ENCODE measurements at places on chromosomes 5 and 9.

- H3K36me3 ChIP-seq: peaks cover 1% of the 10 kb centered on the region
- H3K27me3 ChIP-seq: no peaks in the 10 kb centered on the region
- H3K27ac ChIP-seq: no peak overlapping the region
- H3K4me1 ChIP-seq: no peaks in the 10 kb centered on the region
- no peak for DNase-seq
Measured at GRCh38 chr9:108271646-108272348, 584.0 kb downstream of the ACTL7B start.

DNA sequence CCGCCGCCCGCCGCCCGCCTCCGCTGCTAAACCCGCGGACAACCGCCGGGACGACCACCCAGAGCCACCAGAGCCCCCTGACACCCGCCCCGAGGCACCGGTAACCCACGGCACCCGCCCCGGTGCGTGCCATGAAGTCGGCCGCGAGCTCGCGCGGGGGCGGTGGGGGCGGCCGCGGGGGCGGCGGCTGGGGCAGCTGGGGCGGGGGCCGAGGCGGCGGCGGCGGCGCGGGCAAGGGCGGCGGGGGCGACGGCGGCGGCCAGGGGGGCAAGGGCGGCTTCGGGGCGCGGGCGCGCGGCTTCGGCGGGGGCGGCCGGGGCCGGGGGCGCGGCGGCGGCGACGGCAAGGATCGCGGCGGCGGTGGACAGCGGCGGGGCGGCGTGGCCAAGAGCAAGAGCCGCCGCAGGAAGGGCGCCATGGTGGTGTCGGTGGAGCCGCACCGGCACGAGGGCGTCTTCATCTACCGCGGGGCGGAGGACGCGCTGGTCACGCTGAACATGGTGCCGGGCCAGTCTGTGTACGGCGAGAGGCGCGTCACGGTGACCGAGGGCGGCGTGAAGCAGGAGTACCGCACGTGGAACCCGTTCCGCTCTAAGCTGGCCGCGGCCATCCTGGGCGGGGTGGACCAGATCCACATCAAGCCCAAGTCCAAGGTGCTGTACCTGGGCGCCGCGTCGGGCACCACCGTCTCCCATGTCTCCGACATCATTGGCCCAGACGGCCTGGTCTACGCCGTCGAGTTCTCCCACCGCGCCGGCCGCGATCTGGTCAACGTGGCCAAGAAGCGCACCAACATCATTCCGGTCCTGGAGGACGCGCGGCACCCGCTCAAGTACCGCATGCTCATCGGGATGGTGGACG, 499 bp downstream of the FBLL1 start:
- peak overlapping the region; percentile 55 for H3K4me3 ChIP-seq
- no peak overlapping the region for H3K27ac ChIP-seq
- no peak for DNase-seq
- peaks cover 35% of the 10 kb centered on the region for H3K27me3 ChIP-seq
- H3K36me3 ChIP-seq: peaks cover 15% of the 10 kb centered on the region
- peaks cover 10% of the 10 kb centered on the region for H3K4me1 ChIP-seq

GRCh38 chr9:23537192-23538066, 288.6 kb downstream of the ELAVL2 start:
- H3K27ac ChIP-seq: no peak overlapping the region
- H3K27me3 ChIP-seq: peaks cover 6% of the 10 kb centered on the region
- no peaks in the 10 kb centered on the region for H3K36me3 ChIP-seq

- H3K4me3 ChIP-seq: no peak overlapping the region
- no peaks in the 10 kb centered on the region for H3K4me1 ChIP-seq
- H3K27ac ChIP-seq: no peak overlapping the region
Measured at GRCh38 chr5:167642779-167643517, 648.5 kb upstream of the WWC1 start.

GRCh38 chr9:120659209-120659608, 55.1 kb downstream of the MEGF9 start:
- no peaks in the 10 kb centered on the region for H3K27me3 ChIP-seq
- DNase-seq: no peak
- H3K4me1 ChIP-seq: peaks cover 4% of the 10 kb centered on the region
- H3K36me3 ChIP-seq: no peaks in the 10 kb centered on the region
- no peak overlapping the region for H3K27ac ChIP-seq

DNA sequence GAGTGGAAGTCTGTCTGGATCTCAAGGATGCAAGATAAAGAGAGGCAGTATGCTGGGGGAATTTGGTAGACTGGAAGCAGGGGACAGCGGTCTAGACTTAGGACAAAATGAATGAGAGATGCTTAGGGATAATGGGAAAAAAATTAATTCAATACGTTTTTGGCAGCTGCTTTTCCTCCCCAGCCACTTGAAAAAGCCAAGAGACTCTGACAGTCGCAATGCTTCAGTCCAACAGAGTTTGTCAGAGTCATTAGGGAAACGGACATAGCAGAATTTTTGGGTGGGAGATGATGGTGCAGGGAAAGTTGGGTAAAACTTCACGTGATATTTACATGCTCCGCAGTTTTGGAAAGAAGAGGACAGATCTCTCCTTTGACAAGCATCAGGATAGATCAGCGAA, 129.7 kb downstream of the GOLPH3 start:
- no peaks in the 10 kb centered on the region for H3K36me3 ChIP-seq
- no peak for DNase-seq
- no peaks in the 10 kb centered on the region for H3K27me3 ChIP-seq
- H3K4me3 ChIP-seq: no peak overlapping the region

DNA sequence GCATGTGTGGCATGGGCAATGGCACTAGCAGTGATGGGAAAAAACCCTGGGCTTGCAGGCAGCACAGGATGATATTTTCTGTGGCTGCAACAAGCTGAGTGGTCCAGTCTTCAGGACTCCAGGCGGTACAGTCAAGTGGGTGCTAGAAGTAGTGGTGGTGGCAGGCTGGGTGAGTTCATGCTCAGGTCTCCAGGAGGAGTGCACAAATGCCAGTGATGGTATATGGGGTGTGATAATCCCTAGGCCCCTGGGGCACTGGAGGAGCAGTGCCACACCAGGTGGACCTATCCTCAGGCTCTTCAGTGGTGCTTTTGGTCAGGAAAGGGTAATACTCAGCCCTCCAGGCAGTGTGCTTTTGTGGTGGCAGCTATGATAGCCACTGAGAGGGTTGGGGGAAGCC, 496.4 kb downstream of the PRR16 start:
- no peak for DNase-seq
- H3K27me3 ChIP-seq: no peaks in the 10 kb centered on the region
- H3K36me3 ChIP-seq: no peaks in the 10 kb centered on the region
- no peak overlapping the region for H3K27ac ChIP-seq
- no peak overlapping the region for H3K4me3 ChIP-seq

DNA sequence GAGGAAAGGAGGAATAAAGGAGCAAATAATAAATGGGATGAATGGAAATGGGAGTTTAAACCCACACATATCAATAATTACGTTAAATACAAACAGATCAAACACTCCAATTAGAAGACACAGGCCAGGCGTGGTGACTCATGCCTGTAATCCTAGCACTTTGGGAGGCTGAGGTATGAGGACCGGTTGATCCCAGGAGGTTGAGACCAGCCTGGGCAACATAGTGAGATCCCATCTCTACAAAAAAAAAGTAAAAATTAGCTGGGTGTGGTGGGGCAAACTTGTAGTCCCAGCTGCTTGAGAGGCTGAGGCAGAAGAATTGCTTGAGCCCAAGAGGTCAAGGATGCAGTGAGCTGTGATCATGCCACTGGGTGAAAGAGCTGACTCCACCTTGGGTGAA, 3.7 kb downstream of the BAAT start:
- H3K27ac ChIP-seq: no peak overlapping the region
- no peak overlapping the region for H3K4me3 ChIP-seq
- peaks cover 5% of the 10 kb centered on the region for H3K27me3 ChIP-seq
- DNase-seq: no peak

DNA sequence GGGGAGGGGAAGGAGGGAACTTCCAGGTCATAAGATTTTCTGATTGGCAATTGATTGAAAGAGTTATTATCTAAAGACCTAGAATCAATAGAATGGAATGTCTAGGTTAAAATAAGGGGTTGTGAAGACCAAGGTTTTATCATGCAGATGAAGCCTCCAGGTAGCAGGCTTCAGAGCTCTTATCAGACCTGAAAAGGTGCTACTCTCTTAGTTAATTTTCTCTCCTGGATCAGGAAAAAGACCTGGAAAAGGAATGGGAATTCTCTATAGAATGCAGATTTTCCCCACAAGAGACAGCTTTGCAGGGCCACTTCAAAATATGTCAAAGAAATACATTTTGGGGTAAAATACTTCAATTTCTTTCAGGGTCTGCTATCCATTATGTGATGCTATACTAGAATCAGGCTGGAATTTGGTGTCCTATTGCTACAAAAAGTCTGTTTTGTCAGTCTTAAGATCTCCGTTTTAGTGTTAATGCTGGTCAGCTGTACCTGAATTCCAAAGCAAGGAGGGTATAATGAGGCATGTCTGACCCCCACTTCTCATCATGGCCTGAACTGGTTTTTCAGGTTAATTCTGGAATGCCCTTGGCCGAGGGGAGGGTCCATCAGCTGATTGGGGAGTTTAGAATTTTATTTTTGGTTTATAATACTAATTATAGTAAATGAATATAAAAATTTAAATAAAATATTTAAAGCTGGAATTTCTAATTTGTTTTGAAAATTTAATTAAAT, 16.6 kb upstream of the STOM start:
- H3K4me1 ChIP-seq: no peaks in the 10 kb centered on the region
- no peak overlapping the region for H3K27ac ChIP-seq
- no peaks in the 10 kb centered on the region for H3K36me3 ChIP-seq
- no peak overlapping the region for H3K4me3 ChIP-seq
- H3K27me3 ChIP-seq: peaks cover 2% of the 10 kb centered on the region

DNA sequence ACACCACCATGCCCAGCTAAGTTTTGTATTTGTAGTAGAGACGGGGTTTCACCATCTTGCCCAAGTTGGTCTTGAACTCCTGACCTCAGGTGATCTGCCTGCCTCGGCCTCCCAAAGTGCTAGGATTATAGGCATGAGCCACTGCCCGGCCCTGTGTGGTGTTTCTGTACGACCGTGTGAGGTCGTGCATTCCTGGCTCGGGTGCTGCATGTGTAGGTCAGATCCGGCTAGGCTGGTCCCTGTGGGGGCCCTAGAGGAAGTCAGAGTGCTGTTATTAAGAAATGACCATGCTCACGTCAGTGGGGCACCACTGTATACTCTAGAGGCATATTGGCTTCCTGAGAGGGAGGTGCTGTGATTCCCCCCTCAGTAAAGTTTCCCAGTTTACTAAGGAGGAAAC, 13.7 kb downstream of the WNK2 start:
- H3K36me3 ChIP-seq: no peaks in the 10 kb centered on the region
- no peaks in the 10 kb centered on the region for H3K4me1 ChIP-seq
- no peak overlapping the region for H3K27ac ChIP-seq
- H3K4me3 ChIP-seq: no peak overlapping the region

DNA sequence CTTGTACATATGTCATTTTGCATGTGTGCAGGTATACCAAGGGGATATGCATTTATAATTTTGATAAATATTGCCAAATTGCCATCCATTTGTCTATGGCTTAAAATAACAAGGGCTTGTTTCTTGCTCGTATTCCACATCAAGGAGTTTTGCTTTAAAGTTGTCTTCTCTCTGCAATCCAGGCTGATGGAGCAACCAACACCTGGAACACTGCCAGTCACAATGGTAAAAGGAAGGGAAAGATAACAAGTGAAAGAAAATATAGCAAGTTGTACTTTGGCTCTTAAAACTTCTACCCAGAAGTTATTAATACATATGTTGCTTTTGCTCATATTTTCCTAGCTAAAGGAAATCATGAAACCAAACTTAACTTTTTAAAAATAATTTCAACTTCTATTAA, 156.9 kb downstream of the UNC13B start:
- H3K4me3 ChIP-seq: no peak overlapping the region
- H3K36me3 ChIP-seq: no peaks in the 10 kb centered on the region
- H3K4me1 ChIP-seq: peaks cover 6% of the 10 kb centered on the region
- no peaks in the 10 kb centered on the region for H3K27me3 ChIP-seq
- DNase-seq: no peak
- no peak overlapping the region for H3K27ac ChIP-seq

DNA sequence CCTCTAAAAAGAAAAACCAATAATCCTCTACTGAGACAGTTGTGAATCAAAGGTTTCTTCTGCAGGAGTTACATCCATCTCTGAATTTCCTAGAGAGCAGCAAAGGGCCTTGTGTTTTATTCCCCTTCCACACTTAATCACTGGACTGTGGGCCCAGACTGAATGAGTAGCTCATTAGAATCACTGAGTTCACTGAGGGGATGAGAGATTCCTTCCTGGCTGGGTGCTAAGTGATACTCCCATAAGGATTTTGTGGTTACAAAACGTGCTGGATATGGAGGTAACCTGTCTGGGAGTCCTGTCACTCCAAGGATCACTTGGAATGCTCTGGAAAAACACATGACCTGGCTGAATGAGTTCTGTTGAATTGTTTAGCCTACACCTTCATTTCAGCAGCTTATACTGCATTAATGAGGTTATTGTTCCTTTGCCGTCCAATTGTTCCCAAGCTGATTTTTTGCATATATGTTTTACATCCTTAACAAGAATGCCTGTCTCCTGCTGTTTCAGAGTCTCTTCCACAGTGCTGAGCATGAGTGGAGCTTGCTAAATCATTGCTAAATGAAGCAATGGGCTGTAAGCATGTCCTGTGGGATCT, 82.9 kb downstream of the MEF2C start:
- no peaks in the 10 kb centered on the region for H3K4me1 ChIP-seq
- no peaks in the 10 kb centered on the region for H3K36me3 ChIP-seq
- DNase-seq: no peak

- H3K4me1 ChIP-seq: no peaks in the 10 kb centered on the region
- no peak overlapping the region for H3K4me3 ChIP-seq
- no peak overlapping the region for H3K27ac ChIP-seq
- no peaks in the 10 kb centered on the region for H3K27me3 ChIP-seq
Measured at GRCh38 chr5:18850216-18850615, 1137.8 kb downstream of the CDH18 start.

- no peaks in the 10 kb centered on the region for H3K4me1 ChIP-seq
- H3K27me3 ChIP-seq: no peaks in the 10 kb centered on the region
- H3K27ac ChIP-seq: no peak overlapping the region
- peaks cover 28% of the 10 kb centered on the region for H3K36me3 ChIP-seq
Measured at GRCh38 chr5:1474183-1474839, 29.1 kb upstream of the SLC6A3 start.

DNA sequence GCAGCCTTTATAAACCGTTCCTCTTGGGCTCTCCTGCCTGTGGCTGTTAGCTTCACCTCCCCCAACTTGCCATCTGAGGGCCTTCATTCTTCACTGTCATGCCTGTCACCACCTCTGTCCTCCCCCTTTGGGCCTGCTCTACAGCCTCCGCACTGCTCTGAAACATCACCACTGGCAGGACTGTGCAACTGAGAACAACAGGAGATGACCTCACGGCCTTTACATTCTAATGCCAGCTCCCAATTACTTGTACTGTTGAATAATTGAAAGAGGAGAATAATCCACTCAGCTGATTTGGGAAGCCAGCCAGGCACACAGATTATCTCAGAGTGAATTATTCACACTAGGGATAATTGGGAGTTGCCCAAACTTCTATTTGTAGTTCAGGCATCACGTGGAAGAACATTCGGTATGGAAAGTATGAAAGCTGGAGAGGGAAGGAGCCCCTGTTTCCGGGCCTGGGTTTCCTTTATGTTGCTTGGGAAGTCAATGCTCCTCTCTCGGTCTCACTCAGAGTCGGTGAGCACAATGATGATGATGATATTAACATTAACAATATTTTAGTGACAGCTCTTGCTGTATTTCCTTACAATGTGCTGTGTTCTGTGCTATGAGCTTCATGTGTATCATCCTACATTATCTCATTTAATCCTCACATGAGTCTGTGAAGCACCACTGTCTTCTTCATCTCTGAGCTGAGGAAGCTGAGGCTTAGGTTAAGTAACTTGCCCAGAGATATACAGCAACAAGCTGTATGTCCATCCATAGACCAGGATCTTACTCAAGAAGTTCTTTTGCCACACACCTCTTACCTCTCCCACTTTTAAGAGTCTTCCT, 99.3 kb upstream of the LRRTM2 start:
- no peaks in the 10 kb centered on the region for H3K36me3 ChIP-seq
- no peak overlapping the region for H3K4me3 ChIP-seq
- no peak for DNase-seq
